CD8-positive, alpha-beta T cell (primary cell): ENCODE measurements at places on chromosomes 3 and 15.

GRCh38 chr15:74391582-74392450 is 24.4 kb upstream of the CYP11A1 start:
- DNase-seq: no peak

- no peak for DNase-seq
Measured at GRCh38 chr3:59764171-59764570, 714.3 kb upstream of the CFAP20DC start.

DNA sequence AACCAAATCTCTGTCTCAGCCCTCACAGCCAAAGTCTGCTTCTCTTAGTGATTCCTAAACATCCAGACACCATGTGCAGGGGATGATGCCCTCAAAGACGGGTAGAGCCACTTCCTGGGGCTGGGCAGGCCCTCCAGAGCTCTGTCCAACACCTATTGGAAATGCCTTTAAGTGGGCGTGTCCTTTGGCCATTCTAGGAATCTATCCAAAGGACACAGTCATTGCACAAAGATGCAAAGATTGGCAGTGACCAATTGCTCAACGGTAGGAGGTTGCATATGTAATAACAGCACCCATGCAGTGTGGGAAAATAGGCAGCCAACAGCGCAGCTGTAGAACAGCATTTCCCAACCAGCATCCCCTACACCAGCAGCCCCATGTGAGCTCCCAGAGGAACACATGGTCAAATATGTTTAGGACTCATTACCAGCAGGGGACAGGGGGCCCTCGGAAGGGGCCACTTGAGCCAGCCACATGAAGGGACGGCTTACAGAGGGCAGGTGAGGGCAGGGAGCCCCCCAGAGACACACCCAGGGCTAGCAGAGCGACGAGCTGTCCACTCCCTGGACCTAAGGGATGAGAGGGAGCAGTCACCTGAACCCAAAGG is 142.8 kb upstream of the IQSEC1 start:
- no peak for DNase-seq

DNA sequence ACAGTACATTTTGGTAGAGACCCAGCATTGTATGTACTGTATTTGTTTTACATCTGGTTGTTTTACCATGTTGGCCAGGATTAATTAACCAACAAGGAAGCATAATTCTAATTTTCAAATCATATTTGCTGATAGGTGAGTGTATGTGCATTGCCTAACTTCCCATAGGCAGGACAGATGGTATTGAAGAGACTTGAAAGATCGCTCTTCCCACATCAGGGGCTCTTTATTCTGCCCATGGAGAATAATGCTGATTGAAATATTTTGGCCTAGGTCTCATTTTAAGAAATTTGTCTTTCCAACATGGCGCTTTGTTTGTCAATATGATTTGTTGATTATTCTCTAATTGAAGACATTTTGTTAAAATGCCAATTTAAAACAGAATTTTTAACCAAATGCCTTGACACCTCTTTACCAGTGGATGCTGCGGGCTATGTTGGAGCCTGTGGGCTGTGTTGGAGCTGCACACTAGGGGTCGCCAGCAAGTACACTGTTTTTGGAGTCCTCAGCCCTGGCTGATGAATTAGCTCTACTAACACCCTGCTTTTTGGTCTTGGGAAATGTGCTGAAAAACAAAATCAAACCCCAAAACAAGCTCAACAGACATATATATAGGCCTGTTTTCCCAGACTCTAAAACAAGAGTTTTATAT is 5.3 kb downstream of the P2RY12 start:
- DNase-seq: no peak

DNA sequence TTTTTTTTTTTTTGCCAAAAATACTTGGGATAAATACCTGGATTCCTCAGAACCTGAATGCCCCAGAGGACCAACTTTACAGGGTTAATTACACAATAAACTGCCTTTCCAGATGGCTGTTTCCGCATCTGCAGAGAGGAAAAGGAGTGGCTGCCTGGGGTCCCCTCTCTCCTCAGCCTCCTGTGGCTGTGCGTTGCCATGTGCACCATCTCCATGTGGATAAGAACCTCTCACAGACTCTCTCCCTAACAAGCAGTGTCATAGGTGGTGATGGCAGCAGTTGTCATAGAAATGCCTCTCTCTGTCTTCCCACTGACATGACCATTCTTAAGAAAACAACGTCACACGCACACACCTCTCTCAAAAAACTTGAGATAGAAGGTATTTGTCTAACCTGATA is 179.4 kb downstream of the RPLP1 start:
- no peak for DNase-seq

- DNase-seq: no peak
Measured at GRCh38 chr15:89119489-89120478, 31.5 kb downstream of the ABHD2 start.

GRCh38 chr3:11553436-11554235 is 90.1 kb downstream of the VGLL4 start:
- no peak for DNase-seq

DNA sequence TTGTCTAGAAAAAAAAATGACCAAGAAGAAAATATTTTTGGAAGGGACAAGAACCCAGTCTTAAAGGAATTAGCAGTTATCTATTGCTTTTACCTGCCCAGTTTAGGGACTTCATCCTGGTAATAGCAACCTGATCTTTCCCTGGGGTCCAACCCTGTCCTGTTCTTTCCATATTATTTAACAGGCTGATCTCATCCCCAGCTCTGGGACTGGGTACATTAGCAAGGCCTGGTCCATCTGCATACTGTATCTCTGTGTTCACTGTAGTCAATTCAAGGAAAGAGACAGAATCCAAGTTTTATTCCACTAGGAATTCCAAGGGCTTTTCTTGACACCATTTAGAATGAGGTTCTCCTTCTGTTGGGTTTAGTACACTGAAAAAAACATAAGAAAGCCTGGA is 191.7 kb upstream of the GADL1 start:
- DNase-seq: no peak

GRCh38 chr3:27090275-27091041 is 278.7 kb downstream of the NEK10 start:
- no peak for DNase-seq

GRCh38 chr3:58555203-58555602 is 18.2 kb upstream of the ACOX2 start:
- no peak for DNase-seq

GRCh38 chr15:93779341-93779740 is 452.0 kb upstream of the MCTP2 start:
- DNase-seq: no peak

GRCh38 chr3:66498687-66499621 is 1.9 kb downstream of the LRIG1 start:
- no peak for DNase-seq

- no peak for DNase-seq
Measured at GRCh38 chr3:43011638-43012037, 32.5 kb downstream of the GASK1A start.

DNA sequence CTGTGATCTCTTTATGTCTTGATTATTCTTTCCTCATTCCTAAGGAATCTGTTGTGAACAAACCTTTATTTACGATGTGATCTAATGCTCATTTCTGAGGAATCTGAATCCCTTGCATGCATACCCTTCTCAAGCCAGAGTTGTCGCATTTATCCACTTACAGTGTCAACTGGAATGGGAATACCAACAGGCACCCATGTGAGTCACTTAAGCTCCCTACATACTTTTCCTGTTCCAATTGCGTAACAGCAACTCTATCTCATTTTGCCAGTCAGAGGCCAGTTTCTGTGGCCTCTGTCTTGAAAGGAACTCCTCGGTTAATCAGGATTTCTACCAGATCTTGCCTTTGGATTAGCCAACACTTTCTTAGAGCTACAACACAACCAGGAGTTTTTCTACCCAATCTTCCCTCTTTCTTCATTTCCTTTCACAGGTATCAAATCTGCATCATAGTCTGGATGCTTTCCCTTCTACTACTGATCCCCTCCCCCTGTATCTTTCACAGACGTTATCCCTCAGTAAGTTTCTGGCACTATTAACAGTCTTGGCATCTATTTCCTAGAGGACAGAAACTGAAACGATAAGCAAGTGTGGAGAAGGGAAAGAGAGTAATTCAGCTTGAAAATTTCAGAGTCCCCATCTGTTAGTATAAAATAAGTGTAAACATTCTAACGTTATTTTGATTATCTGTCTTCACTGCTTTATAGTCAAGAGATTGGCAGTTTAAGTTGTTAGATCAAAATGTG is 66.8 kb upstream of the BCHE start:
- DNase-seq: no peak

DNA sequence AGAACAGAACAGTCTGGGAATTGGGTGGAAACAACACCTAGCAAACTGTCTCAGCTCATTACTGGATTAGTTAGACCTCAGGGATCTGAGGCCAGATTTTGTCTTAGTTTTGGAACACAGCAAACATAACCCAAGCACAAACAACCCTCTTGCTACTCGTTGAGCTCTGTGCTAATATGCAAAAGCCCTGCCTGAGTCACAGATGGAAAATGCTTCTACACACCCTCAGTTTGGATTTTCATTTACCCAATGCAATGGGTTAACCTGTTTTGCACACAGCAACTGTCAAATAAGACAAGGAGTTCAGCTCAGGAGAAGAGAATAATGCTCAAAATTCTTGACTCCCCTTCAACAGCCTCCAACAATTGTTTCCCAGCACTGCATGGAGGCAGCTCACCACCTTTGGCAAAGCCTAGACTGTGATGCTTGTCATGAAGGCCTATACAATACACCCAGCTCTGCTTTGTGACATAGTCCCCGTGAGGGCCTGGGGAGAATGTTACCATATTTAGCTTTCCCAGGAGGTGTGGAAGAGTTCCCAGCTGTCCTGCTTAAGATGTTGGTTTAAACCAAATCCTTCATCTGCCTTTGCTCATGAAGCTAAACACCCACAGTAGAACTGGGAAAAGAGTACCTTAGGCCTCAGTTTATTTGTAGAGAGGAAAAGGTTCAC is 68.9 kb upstream of the MNS1 start:
- no peak for DNase-seq

DNA sequence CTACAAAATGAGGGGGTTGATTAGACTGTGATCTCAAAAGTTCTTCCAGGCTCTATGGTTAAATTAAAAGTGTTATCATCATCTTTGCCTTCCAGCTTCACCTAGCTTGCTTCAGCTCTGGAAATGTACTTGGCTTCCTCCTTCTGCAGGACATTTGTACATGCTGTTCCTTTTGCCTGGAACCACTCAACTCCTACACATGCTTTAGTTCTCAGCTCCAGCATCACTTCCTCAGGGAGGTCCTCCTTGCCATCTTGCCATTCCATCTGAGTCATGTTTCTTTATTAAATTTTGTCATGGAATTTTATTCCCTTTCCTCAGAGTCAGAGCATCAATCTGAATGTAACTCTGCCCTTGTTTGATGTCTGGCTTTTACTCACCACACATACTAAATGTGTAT is 158.6 kb upstream of the FEZF2 start:
- no peak for DNase-seq

DNA sequence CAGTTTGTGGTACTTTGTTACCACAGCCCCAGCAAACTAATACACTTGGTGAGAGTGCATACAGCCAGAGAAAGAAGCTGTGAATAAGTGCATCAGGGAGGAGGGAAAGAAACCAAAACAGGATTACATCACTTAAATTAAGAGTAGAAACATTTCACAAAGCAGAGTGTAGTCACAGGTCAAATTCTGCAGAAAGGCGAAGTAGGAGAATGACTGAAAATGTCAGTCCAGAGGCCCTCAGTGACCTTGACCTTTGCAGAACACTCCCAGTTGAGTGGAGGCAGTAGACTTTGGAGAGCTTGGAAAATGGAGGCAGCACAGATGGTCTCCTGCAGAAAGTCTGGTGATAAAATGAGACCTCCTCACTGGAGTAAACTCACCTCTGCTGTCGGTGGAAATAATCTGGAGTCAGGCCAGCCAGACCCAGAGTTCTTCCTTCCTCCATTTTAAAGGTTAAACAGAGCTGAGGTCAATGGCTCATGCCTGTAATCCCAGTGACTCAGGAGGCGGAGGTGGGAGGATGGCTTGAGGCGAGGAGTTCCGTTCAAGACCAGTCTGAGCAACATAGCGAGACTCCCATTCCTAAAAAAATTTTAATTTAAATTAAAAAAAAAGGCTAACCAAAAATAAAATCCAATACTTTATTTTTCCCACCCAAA is 5.0 kb downstream of the CD86 start:
- DNase-seq: no peak

DNA sequence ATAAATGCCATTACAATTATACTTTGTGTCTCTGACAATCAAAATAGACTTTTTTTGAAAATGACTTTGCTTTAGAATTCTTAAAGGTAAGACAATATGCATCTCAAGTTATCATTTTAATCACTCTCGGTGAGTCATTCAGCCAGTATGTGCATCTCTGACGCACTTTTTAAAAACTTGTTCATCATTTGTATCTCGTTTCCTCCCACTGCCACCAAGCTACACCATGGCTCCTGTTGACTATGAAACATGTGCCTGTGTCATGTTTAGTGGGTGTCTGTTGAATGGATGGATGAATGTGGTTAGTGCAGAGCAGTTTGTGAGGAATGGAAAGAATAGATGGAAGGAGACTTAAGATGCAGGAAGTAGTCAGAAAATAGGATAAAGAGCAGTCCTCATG is 68.6 kb downstream of the ARPP21 start:
- DNase-seq: no peak

DNA sequence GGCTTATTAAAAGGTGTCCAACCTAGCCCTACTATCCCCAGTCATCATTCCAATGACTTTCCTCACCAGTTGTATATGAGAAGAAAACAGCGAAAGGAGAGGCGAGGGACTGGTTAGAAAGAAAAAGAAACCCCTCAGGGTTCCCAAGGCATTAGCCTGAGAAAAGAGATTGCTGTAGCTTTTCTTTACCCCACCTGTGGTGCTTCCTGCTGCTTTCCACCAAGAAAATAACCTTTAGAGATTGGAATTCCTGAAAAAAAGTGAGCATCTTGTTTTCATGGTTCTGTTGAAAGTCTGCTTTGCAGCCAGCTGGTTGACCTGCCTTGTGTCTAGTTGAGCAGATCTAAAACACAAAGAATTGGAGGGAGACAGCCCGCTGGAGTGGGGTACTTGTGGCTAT is 196.4 kb downstream of the CADPS start:
- DNase-seq: no peak

GRCh38 chr3:178003756-178004155 is 532.5 kb upstream of the KCNMB2 start:
- no peak for DNase-seq

- no peak for DNase-seq
Measured at GRCh38 chr3:147007736-147008245, 398.6 kb downstream of the ZIC4 start.

DNA sequence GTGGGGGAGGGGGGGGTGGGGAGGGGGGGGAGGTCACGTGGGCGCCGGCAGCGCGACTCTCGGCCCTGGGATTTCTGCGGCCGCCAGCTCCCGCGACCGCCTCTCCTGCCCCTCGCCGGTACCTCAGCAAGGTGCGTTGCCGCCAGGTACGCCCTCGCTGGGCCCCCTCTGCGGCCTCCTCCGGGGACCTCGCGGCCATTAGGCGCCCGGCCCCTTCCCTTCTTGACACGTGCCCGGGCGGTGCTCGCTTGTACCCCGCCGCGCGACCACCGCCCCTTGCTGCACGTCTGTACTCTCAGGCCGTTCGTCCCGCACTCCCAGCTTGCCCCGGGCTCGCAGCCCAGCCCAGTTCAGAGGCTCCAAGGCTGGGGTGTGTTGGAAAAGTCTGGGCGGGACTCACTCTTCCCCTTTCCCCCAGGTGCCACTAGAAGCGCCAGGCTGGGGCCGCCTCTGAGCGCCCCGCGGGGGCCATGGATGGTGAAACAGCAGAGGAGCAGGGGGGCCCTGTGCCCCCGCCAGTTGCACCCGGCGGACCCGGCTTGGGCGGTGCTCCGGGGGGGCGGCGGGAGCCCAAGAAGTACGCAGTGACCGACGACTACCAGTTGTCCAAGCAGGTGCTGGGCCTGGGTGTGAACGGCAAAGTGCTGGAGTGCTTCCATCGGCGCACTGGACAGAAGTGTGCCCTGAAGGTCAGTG is at the start of gene MAPKAPK3:
TSS of gene MAPKAPK3 (plus strand) at position 56 of the 696 bp plus-strand sequence. CDS start at position 471, 415 bp downstream.
- peak; percentile 48 for DNase-seq

- DNase-seq: no peak
Measured at GRCh38 chr3:23750573-23751210, 55.1 kb upstream of the UBE2E1 start.
